ENCODE measurements at places on chromosomes 1 and 21.

DNA sequence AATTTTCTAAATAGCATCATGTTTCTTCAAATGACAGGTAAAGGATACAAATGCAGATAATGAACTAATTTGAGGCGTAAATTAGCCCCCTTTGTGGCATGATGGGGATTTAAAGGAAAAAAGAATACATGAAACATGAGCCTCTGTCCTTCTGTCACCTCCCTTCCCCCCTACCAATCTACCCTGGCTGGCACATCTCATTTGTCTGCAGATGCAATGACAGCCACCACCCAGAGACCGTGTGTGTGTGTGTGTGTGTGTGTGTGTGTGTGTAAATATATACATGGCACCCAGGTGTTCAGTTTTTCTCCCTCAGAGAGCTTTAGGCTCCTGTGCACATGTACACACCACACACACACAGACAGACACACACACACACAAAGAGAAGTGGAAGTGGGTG lies 451.1 kb downstream of the RWDD3 start:
- no peak for DNase-seq

GRCh38 chr1:47481936-47482335 lies 44.1 kb downstream of the FOXD2 start:
- DNase-seq = no peak

DNA sequence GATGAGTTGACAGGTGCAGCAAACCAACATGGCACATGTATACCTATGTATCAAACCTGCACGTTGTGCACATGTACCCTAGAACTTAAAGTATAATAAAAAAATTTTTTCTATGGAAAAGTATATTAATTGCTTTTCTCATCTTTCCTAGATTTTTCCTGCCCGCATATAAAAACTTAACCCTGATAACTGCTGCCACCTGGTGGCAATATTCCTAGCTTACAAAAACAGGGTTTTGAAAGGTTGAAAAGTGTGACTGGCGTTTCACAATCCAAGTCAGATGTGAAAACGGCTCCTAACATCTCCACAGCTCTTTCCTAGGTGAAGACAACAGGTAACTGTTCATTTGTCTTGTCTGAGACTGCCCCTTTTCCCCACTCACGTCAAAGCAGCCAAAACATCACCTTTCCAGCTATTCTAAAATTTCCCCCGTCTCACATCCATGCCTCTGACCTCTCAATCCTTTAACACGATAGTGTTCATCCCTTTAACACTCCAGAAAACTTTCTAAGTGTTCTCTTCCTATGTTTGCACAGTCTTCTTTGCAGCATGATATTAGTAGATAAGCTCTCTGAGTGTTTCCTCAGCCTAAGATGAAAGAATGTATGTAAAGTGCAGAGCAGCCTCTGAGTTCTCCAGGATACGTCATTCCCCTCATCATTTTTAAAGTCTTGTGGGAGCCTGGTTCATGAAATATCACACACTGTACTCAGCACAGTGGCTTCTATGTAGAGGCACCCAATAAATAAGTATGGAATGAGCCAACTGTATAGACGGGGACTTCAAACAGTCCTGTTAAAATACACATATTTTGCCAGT lies 27.5 kb downstream of the OVGP1 start:
- DNase-seq = peak; percentile 28

DNA sequence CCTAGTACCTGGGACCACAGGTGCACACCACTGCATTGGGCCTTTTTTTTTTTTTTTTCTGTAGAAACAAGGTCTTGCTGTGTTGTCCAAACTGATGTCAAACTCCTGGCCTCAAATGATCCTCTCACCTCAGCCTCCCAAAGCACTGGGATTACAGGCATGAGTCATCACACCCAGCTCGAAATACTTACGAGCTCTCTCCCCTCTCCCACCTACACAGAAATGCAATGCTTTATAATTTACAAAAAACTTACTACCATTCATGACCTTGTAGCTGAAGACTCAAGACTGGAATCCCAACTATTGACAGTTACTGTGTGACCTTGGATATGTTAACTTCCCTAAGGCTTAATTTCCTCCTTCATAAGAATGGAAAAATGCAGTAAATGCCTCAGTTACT lies 18.7 kb downstream of the FOXJ3 start:
- no peak for DNase-seq

DNA sequence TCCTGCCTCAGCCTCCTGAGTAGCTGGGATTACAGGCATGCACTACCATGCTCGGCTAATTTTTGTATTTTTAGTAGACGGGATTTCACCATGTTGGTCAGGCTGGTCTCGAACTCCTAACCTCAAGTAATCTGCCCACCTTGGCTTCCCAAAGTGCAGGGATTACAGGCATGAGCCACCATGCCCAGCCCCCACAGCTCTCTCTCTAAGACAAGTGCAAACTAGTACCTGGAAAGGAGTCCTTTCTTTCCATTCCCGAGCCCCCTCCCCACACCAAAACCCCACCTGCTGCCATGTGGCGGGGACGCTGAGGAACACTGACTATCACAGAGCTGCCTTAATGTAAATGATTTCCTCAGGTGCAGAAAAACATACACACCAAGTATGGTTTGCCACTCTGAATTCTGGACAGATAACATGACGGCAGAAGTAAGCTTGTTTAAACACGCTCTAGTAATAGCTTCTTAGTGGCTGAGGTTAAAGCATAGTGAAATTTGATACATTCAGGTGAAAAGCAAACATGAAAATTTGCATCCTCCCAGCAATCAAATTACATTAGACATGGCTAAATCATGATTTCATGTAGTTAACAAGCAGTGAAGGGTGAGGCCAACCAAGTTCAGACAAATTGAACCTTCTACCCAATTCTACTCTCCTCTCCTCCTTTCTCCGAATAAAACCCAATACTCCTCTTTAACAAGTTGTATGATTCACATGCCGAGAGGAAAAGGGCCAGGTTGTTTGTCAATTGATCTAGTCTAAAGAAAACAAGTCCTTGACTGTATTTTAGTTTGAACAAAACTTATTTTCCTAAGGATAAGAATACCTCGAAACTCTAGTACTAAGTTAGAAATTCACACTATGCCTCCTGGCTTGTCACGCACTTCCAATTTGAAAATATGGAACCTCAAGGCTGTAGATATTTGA lies 19.8 kb downstream of the ERRFI1 start:
- no peak for DNase-seq

- no peak for DNase-seq
Measured at GRCh38 chr1:205422993-205423642, 1.3 kb upstream of the LEMD1 start.

- DNase-seq = no peak
Measured at GRCh38 chr1:94798054-94798453, 22.1 kb upstream of the SLC44A3 start.
